ENCODE measurements at places on chromosomes 1 and 21.

DNA sequence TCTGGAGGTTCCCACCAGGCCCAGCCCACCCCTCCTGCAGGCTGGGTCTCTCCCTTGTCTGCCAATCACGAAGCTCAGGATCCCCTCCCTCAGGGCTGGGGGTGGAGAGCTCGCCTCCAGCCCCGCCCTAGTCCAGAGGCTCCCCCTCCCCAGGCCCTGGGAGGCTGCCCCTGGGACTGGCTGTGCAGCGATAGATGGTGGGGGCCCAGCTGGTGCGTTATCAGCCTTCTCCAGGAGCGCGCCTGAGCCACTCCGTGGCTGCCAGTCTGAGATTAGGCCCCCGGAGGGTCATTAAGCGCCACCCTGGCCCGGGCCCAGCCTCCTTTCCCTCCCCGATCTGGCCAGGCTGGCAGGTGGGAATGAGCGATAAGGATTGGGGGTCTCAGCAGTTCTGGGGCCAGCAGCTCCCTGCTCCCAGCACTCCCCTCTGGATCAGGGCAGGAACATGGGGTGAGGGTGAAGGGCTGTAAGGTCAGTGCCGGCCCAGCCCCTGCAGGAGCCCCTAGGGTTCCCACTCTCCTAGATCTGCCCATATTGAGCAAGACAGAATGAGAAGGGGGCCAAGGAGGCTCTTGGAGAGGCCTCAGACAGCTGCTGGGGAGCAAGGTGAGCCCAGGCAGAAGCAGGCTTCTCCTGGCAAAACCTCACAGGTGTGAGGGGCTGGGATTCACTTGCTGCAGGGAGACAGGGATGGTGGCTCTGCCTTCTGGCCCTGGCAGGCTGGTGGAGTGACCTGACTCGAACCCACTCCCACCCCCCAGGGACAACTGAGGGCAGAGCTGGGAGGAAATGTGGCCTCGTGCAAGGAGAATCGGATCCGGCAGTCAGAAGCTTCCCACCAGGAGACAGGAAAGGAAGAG is 8.5 kb downstream of the PDZK1IP1 start:
- DNase-seq: peak; percentile 99

DNA sequence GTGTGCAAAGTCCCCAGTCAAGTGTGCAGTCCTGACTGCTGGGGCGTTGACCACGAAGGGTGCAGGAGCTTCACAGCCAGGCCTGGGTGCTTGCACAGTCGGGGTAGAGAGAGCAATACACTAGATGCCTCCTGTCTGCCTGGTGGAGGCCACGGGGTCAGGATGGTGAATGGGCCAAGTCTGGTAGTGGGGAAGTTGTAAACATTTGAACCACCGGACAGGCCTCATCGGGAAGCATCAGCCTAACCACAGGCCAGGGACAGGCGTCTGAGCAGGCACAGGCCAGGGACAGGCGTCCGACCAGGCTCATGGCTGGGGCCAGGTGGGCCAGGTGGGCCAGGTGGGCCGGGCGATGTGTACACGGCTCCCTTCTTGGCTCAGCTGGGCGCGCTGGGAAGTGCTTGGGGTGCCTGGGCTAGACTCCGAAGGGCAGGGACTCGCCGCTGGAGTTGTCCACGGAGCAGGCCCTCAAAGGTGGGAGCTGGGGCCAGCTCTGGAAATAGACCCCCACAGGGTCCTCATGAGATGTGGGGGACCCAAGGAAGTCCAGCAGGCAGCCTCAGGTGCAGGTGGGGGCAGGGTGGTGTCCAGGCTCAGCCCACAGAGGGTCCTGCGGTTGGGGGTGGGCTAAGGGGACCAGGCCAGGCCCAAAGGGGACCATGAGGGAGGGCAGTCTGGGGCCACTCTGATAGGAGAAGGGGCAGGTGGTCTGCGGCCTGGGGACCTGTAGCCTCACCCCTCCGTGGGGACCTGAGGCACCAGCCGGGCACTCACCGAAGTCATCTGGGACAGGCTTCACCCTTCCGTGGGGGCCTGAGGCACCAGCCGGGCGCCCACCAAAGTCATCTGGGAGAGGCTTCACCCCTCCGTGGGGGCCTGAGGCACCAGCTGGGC is 15.0 kb downstream of the COL6A1 start:
- DNase-seq: no peak

- no peak for DNase-seq
These were observed 293.6 kb downstream of the SMYD3 start for GRCh38 chr1:246213502-246213901.

DNA sequence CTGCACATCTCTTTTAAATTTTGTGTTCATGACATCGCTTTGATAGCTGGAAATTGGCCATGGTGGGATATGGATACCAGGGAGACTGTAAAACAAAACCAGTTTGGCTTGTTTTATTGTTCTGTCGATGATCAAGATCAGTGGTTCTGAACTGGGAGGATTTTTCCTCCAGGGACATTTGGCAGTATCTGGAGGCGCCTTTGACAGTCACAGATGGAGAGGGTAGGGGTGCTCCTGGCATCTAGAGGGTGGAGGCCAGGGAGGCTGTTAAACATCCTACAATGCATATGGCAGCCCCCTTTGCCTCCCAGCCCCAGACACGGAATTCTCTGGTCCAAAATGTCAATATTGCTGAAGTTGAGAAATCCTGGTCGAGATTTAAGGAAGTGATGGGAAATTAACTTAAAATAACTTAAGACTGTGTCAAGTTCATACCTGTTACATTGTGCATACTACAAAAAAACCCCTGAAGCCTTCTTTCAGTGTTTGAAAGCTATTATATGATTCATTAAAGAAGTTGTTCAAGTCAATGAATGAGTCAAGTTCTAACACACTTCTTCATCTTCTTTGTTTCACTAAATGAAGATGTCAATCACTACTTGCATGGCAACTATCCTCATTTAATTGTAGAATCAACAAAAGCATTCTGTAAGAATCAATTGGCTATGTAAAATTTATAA is 150.9 kb downstream of the KCNJ6 start:
- no peak for DNase-seq

GRCh38 chr1:244280859-244281258 is 170.8 kb downstream of the ADSS2 start:
- no peak for DNase-seq

DNA sequence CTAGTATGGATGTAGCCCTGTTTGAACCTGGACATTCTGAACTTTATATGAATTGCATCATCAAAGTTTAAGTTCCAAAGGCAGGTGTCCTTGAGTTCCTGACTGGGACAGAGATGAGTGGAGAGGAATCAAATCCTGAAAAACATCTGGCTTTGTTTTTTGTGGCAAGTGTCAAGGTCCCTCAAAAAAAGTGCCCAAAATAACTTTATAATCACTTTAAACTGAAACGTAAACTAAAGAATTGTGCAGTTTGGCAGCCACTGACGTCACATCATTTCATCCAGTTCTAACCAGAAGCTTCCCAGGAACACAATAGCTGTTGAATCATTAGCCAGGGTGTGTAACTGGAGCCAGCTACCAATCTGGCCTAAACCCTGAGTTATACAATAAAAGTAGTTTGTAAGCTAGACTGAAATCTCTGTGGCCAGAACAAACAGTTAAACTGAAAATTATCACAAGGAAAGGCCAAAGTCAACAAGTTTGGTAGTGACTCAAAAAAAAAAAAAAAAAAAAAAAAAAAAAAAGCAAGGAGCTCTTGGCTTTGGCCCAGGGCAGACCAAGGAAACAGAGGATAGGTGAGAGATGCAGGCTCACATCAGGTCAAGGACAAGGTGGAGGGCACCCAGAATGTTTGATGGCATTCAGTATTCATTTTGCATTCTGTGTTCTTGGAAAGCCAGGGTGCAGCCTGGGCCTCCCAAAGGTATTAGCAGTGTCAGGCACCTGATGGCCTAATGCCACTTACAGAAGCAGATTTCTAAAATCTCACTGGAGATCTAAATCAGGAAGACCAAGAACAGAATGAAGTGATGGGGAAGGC is 74.3 kb downstream of the TNFSF18 start:
- no peak for DNase-seq

- DNase-seq: no peak
These were observed 225.9 kb upstream of the POU3F1 start for GRCh38 chr1:38272515-38272914.

- no peak for DNase-seq
These were observed at the start of gene AGPAT3 for GRCh38 chr21:43864962-43865539. Gene AGPAT3, plus strand, starts transcription at chr21:43865223. Its CDS starts 94,459 bp downstream, at chr21:43959682.

- DNase-seq: no peak
These were observed 59.3 kb upstream of the ABCG1 start for GRCh38 chr21:42159560-42160110.

DNA sequence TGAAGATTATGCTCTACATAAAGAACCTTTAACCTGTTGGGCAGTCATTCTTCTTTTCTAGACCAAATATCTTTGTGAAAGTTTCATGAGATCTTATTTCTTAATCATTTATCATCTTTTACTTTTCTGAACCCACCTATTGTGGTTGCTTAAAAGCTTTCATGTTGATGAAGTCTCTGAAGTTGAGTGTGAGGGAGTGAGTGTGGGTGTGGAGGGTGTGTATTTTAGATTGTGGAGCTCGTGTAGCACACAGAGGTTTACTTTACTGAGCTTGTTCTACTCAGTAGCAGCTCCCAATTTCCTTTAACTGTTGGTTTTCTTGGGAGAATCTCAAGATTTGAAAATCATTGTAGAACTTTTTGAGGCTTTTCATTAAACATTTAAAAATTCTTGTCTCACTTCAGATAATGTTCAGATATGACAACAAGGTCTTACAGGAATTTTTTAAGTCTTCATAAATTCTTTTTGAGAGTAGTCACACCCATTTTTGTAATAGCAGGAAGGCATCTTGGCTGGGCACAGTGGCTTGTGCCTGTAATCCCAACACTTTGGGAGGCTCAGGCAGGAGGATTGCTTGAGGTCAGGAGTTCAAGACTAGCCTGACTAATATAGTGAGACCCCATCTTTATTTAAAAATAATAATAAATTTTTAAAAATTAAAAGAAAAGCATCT is 17.0 kb downstream of the SRRM1 start:
- no peak for DNase-seq

DNA sequence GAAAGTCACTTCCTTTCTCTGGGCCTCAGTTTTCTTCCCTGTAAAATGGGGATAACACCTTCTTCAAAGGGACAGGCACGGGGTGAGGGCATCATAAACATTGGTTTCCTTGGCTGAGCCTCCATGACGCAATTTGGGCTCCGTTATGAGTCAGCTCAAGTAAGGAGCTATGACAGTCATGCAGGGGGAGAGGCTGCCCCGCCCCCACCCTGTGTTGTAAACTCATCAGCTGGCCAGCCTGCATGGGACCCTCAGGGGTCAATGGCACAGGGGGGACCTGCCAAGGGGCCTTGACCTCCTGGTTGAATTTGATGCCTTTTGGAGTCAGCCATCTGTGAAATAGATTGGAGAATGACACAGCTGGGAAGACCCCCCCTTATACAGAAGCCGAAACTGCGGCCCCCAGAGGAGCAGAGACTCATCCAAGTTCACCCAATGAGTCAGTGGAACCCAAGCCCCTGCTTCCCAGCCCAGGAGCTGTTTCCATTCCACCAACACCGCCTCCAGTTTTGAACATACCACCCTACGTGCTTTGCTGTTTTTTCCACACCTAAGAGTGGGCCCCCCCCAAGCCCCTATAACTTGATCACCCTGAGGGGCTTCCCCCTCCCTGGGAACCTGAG is 36.8 kb upstream of the RUNX3 start:
- no peak for DNase-seq

DNA sequence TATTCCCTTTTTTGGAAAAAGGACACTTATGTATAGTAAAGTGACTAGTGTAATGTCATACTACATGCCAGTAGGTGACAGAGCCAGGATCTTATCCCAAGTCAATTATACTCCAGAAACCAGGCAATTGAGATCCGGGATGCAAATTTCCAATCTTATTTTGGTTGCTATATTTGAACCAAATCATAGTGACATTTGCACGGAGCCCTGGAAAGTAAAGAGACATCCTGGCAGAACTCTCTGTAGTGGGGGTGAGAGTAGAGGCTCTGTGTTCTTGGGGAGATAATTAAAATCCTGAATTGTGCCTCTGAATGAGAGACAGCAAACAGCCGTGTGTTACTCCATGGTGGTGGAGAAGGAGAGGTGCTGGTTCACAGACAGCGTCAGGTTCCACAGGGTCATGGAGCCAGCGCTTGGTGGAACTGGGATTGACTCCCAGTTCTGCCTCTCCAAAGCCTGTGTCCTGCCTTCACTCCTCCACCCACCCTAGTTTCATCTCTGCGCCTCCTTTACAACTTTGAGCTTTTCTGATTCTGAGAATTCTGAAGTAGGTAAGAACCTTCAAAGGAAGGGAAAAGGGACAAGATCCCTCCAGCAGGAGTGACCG is 432.3 kb downstream of the PTPRU start:
- DNase-seq: no peak
